ENCODE measurements at places on chromosomes 6 and 20. TPM values are rescaled to one million over a fixed set of nuclear protein-coding genes. Genes with fewer than 3 reads are reported as not detected.

DYNLT2 gene
- 1.8 TPM for polyA plus RNA-seq

SH3BGRL2 gene
- 22.7 TPM for polyA plus RNA-seq

NR2E1 gene
- 0.50 TPM for polyA plus RNA-seq

GINS1 gene
- 4.5 TPM for polyA plus RNA-seq

GPR63 gene
- 1.2 TPM for polyA plus RNA-seq

PDE7B gene
- polyA plus RNA-seq: 5.9 TPM

PLA2G7 gene
- not detected for polyA plus RNA-seq

CCN5 gene
- polyA plus RNA-seq: not detected

DXO gene
- 20.0 TPM for polyA plus RNA-seq

ENPP5 gene
- 1.2 TPM for polyA plus RNA-seq

LYRM4 gene
- 33.9 TPM for polyA plus RNA-seq

TNFRSF6B gene
- not detected for polyA plus RNA-seq

NKX2-4 gene
- not detected for polyA plus RNA-seq

ZNF292 gene
- polyA plus RNA-seq: 29.8 TPM

OR12D3 gene
- polyA plus RNA-seq: not detected

OR2H2 gene
- not detected for polyA plus RNA-seq

CDSN gene
- polyA plus RNA-seq: not detected

LRP11 gene
- polyA plus RNA-seq: 53.5 TPM

CD93 gene
- polyA plus RNA-seq: not detected

IRF4 gene
- polyA plus RNA-seq: not detected

DPM1 gene
- polyA plus RNA-seq: 137 TPM

PHACTR2 gene
- 2.8 TPM for polyA plus RNA-seq

NHLRC1 gene
- 1.2 TPM for polyA plus RNA-seq

TLDC2 gene
- polyA plus RNA-seq: not detected

SRMS gene
- polyA plus RNA-seq: not detected

GPR6 gene
- 7.3 TPM for polyA plus RNA-seq

BMP5 gene
- polyA plus RNA-seq: 0.14 TPM

ZKSCAN8 gene
- polyA plus RNA-seq: 17.2 TPM

SUMO4 gene
- polyA plus RNA-seq: not detected

CALHM4 gene
- 0.66 TPM for polyA plus RNA-seq

EYS gene
- 0.38 TPM for polyA plus RNA-seq

ZBP1 gene
- not detected for polyA plus RNA-seq

SEMG1 gene
- not detected for polyA plus RNA-seq

MACROD2 gene
- 23.2 TPM for polyA plus RNA-seq

RFX6 gene
- polyA plus RNA-seq: not detected

SLC22A1 gene
- polyA plus RNA-seq: 1.4 TPM

COL9A1 gene
- polyA plus RNA-seq: 1.8 TPM

EPHA7 gene
- polyA plus RNA-seq: 17.4 TPM

RIMS1 gene
- 17.8 TPM for polyA plus RNA-seq

RAD21L1 gene
- not detected for polyA plus RNA-seq

STX11 gene
- not detected for polyA plus RNA-seq

CRISP3 gene
- polyA plus RNA-seq: not detected

CRIP3 gene
- 3.7 TPM for polyA plus RNA-seq

STMN3 gene
- polyA plus RNA-seq: 268 TPM

DNAAF9 gene
- 58.0 TPM for polyA plus RNA-seq

ATP9A gene
- 63.1 TPM for polyA plus RNA-seq

MRAP2 gene
- polyA plus RNA-seq: 1.4 TPM

ADGRF5 gene
- not detected for polyA plus RNA-seq

LY6G6C gene
- 0.88 TPM for polyA plus RNA-seq

CLPSL1 gene
- not detected for polyA plus RNA-seq

PPDPF gene
- 95.1 TPM for polyA plus RNA-seq

PI3 gene
- not detected for polyA plus RNA-seq

TOX2 gene
- 0.86 TPM for polyA plus RNA-seq

FAM209B gene
- not detected for polyA plus RNA-seq

CRISP2 gene
- not detected for polyA plus RNA-seq

MMP24 gene
- 68.9 TPM for polyA plus RNA-seq

MMP24OS gene
- polyA plus RNA-seq: 7.7 TPM

Data from neural cell (in vitro differentiated cells).